Stimulated activated CD8-positive, alpha-beta memory T cell treated with anti-CD3 and anti-CD28 coated beads, Interleukin-7, amount 100 ng/mL, for 24 hours (primary cell): ENCODE measurements at places on chromosomes 3 and 15.

DNA sequence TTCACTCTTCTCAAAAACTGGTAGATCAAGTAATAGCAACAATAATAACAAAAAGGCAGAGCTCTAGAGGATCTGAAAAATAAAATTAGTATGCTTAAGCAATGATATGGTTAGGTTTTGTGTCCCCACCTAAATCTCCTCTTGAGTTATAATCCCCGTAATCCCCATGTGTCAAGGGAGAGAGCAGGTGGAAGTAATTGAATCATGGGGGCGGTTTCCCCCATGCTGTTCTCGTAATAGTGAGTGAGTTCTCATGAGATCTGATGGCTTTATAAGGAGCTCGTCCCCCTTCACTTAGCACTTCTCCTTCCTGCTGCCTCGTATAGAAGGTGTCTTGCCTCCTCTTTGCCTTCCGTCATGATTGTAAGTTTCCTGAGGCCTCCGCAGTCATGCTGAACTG is 60.2 kb upstream of the ABHD2 start:
- no peak for DNase-seq

DNA sequence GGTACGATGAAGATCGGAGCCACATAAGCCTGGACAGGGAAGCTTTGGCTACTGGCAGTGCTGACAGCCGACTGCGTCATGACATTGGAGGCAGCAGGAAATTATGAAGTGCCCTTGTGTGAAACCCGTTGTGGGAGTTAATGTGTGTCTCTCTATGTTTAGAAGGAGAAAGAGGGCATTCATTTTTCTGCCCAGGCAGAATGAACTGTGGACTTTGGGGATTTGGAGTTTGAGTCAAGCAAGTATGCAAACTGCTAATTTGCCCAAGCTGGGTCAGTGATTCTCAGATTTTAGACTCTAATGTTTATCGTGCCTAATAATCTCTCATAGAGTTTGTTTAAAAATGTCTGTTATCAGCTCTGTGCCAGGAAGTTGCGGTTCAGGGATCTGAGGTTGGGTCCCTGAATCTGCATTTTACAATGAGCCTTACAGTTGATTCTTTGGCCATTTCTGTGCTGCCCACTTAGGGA is 5.6 kb downstream of the CTXND1 start:
- no peak for DNase-seq

DNA sequence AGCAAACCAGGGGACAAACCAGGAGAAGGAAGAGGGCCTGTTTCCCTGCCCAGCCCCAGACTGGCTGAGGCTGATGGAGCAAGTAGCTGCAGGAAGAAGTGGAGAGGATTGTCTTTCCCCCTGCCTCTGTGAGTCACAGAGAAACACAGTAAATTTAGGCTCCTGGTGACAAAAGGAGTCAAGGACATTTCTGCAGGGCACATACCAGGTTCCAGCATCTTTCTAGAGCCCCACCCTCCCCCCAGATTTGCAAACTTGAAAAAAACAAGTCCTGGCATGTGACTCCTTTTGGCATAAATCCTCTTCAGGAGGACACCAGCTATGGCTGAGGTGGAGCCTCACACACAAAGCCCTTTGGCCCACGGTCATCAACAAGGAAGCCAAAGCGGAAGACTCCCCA is 17.8 kb downstream of the PLD1 start:
- DNase-seq = no peak

DNA sequence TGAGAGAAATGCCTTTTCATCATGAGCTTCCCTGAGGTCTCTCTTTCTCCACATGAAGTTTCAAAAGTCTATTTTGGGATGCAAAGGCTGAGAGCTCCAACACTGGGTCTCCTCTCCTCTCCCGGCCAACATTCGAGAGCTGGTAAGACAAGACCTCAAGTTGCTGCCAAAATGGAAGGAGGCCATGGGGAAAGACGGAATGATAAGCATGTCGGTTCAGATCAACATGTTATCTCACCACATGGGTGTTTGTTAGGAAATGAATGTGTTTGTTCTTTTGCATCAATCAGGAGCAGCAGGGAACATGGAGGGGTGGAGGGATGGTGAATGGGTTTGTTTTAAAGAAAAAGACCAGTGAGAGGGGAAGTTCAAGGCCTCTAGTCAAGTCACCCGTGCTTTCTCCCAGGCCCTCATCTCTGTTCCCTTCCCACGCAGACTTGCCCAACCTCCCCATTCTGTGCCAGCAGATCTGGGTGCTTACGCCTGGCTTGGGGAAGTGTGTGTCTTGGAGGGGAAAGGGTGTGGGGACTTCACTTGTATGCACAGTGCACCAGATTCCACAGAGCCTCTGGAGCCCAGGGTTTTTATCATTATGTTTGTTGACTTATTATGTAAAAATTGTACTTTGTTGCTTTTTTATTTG is 23.5 kb upstream of the ATP10A start:
- no peak for DNase-seq

- DNase-seq = peak; percentile 38
Observed at GRCh38 chr3:180679178-180680096, at the start of gene CCDC39. Gene CCDC39, minus strand, starts transcription at chr3:180679489. Its CDS starts 109 bp downstream, at chr3:180679380.

DNA sequence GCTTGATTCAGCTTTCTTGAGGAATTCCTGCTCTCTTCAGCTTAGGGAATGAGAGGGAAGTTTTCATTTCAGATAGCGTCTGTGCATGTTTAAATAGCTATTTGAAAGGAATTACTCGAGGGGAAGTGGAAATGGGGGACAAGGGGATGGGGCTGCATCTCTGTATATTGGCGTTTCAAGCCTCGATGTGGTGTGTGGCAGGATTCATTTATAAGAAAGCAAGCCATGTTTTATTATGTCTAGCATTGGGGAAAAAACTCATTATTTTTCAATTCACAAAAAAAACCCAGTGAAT is 1.0 kb downstream of the ATP2C1 start:
- DNase-seq = no peak

GRCh38 chr3:86914670-86915069 is 76.3 kb downstream of the VGLL3 start:
- no peak for DNase-seq

- no peak for DNase-seq
Observed at GRCh38 chr3:108406063-108406660, 104.2 kb downstream of the MYH15 start.

GRCh38 chr15:101451266-101451799 is 38.2 kb downstream of the PCSK6 start:
- no peak for DNase-seq

- no peak for DNase-seq
Observed at GRCh38 chr3:17955411-17955810, 213.0 kb upstream of the TBC1D5 start.

- DNase-seq = no peak
Observed at GRCh38 chr3:121274411-121274810, 271.4 kb downstream of the POLQ start.

DNA sequence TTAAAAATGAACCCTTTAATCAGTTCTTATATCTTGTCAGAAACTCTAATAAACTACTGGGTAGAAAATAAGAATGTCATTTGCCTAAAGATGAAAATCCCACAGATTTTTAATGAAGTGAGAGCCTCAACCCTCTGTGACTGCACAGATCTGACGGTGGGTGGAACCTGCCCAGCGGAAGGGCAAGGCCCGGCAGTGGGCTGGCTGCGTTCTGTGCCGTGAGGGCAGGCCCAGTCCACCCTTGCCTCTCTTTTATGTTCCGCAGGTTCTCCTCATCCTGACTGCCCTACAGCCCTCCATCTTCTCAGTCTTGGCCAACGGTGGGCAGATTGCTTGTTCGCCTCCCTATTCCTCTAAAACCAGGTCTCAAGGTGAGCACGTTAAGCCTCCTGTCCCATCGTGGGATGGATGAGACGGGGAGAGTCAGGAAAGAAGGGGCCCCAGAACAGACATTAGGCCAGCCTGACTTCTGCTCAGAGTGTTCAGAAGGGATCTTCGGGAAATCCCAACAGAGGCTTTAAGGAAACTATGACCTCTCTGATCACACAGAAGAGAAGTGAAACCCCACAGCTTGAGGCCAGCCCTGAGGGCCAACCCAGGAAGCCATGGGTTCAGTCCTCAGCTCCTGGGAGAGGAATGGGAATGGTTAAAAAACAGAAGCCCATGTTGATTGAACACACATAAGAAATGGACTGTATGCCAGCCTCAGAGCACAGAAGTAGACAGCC is 16.0 kb downstream of the SLC51A start:
- no peak for DNase-seq

DNA sequence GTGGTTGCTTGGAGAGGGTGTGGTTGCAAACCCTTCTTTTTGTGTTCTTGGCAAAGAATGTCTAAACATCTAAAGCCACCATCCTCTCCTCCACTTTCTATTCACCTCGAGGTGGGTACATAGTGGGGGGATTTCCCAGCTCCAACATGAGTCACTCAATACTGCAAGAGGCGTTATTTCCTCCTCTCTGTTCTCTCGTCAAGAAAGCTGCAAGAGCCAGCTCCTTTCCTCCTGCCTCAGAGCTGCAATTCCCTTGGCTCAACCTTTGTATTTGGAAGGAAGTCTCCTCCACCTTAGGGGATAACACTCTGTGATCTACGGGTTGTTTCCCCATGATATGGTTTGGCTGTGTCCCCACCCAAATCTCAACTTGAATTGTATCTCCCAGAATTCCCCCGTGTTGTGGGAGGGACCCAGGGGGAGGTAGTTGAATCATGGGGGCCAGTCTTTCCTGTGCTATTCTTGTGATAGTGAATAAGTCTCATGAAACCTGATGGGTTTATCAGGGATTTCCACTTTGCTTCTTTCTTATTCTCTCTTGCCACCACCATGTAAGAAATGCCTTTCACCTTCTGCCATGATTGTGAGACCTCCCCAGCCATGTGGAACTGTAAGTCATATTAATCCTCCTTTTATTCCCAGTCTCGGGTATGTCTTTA is 138.4 kb downstream of the PLCL2 start:
- DNase-seq = peak; percentile 12

GRCh38 chr3:127483902-127484591 is 106.5 kb downstream of the TPRA1 start:
- DNase-seq = peak; percentile 38

- no peak for DNase-seq
Observed at GRCh38 chr15:34119291-34119690, 17.4 kb downstream of the PGBD4 start.

DNA sequence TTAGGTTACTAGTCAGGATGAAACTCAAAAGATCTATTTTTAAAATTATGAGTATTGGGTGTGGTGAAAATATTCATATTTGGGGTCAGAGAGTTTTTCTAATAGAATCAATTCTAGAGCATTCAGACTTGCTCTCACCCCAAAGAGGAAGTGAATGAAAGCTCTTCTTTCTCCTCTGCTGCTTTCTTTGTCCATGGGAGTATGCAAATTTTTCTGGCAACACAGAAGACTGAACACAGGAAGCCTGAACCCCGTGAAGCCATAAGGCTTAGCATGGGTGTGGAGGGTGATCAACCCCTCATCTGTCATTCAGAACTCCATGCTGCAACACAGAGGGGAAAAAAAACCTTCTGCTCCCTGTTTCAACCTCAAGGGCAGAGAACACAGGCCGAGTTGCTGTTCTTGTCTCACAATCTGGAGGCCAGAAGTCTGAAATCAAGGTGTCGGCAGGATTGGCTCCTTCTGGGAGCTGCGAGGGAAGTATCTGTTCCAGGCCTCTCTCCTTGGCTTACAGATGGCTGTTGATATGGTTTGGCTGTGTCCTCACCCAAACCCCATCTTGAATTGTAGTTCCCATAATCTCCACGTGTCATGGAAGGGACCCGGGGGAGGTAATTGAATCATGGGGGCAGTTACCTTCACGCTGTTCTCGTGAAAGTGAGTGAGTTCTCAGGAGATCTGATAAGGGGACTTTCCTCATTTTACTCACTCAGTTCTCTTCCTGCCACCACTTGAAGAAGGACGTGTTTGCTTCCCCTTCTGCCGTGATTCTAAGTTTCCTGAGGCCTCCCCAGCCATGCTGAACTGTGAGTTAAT is 33.7 kb upstream of the CD47 start:
- peak; percentile 37 for DNase-seq

GRCh38 chr3:67460841-67461510 is 193.4 kb downstream of the SUCLG2 start:
- DNase-seq = no peak

GRCh38 chr15:89002281-89002761 is 85.9 kb upstream of the ABHD2 start:
- no peak for DNase-seq

DNA sequence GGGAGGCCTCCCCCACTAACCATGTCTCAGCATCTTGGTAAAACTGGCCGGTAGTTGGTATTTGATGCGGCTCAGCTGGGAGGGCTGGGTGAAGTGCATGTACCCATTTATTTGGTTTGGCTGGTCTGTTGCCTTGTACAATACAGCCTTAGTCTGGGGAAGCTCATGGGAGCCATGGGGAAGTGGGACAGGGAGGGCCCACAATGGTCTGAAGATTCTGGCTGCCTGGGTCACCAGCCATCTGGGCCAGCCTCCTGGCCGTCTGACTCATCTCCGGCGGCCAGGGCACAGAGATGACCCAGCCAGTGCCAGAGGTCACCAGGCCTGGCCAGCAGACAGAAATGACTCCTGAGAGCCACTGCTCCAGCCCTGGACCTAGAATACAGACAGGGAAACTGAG is 51.6 kb upstream of the SMAD6 start:
- DNase-seq = no peak

DNA sequence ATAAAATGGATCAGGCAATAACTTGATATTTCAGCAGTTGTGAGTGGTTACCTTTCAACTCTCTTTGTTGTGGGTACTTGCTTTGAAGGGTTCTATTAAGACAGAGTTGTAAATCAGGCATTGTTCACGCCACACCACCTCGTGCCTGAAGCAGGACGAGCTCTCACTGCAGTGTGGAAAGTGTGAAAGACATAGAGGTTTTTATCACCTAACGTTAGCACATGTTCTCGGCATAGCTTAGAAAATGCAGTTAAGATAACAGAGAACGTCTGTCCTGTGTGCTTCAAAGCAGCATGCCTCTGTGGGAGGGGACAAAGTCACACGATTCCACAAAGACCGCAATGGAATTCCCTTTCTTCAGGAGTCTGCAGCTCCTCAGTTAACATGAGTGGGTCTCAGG is 7.8 kb downstream of the ADAMTS17 start:
- no peak for DNase-seq

DNA sequence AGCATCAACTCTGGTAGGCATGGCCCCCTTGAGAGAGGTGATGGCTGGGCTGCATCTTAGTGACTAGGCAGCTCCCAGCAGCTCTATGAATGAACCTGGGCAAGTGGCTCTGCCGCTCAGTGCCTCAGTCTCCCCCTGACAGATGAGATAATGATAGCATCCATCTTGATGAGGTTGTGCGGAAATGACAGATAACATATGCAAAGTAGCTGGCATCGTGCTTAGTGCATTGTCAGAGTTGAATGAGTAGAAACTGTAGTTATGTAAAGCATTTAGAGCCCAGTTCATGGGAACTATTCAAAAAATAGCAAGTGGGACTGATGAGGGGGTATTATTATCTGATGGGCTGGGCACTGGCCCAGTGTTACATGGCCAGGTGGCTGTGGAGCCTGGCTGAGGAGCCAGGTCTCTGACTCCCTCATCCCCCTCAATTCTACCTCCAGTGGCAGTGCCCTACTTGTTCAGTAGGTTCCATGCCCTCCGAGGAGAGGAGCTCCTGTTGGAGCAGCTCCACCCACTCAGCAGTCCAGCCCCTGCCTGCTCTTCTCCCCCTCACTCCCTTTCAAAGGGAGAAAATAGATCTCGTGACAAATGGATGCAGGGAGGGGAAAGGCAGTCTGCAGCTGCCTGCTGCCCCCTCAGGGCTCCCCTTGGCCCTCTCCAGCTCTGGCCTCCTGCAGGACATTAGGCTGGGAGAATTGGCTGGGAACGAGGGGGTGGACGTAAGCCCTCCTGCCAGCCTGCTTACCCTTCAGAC is 6.6 kb downstream of the PRKCD start:
- no peak for DNase-seq

GRCh38 chr3:126082362-126083137 is 1.4 kb downstream of the SLC41A3 start:
- no peak for DNase-seq

- DNase-seq = no peak
Observed at GRCh38 chr3:110413807-110414748, 657.5 kb upstream of the NECTIN3 start.

- DNase-seq = peak; percentile 89
Observed at GRCh38 chr3:108090701-108091497, at the start of gene CD47. Gene CD47, minus strand, starts transcription at chr3:108091031. Its CDS starts 123 bp downstream, at chr3:108090908.
